Ureter (tissue), 1 donor: ENCODE measurements at places on chromosomes 3 and 15.

DNA sequence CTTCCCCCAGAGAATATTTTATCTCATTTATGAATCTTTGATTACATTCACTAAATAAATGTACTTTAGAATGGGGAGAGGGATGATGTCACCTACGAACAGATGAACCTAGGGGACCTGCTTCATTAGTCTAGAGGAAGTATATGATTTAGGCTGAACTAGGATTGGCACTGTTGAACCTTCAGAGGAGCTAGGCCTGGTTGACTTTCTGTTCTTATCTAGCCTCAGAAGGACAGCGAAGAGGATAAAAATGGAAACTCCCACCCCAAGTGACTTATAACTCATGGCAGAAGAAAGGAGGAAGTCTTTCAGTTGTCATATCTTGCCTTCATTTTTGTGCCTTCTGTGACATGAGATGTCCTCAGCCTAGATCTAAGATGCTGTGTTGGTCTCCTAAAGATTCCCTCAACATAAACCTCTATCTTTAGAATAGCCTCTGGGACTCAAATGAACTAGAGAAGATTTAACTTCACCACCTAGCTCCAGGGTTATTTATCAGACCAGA, 42.6 kb downstream of the POLG start:
- DNase-seq, result no peak

DNA sequence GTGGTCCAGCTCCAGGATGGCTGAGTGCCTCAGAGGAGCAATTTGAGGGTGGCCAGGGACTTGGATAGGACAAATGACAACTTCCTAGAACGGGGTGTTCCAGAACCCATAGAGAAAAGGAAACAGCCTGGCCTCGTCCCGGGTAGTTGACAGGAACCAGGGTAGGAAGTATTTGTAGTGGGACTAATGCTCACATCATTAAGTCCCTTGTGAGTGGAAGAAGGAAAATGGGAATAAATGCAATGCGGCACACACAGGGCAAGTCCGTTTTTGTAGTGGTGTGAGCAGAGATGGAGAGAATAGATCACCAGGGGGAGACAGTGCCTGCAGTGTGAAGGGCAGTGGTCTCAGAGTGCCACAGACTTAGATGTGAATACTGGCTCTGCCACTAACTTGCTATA, 19.6 kb downstream of the TIMP4 start:
- DNase-seq, result no peak

- no peak for DNase-seq
Observed at GRCh38 chr3:185070491-185071286, 82.2 kb downstream of the C3orf70 start.

- DNase-seq, result peak; percentile 17
Observed at GRCh38 chr3:45544024-45544716, 50.4 kb upstream of the LIMD1 start.

DNA sequence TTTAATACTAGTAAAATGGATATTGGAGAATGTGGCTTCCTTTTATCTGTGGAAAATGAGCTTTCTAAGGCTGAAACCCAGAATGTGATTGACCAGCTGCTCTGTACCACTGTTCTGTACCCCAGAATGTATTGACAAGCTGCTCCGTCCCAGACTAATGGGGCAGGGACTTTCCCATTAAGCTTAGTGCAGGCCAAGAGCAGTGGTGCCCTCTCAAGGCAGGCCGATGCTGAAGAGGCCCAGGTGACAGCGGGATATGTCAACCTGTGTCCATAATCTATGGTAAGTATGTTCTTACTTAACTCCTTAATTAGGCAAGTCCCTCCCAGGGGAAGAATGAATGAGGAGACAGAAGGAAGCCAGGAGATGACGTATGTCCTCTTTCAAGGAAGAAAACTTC, 31.1 kb downstream of the SGO1 start:
- DNase-seq, result no peak

DNA sequence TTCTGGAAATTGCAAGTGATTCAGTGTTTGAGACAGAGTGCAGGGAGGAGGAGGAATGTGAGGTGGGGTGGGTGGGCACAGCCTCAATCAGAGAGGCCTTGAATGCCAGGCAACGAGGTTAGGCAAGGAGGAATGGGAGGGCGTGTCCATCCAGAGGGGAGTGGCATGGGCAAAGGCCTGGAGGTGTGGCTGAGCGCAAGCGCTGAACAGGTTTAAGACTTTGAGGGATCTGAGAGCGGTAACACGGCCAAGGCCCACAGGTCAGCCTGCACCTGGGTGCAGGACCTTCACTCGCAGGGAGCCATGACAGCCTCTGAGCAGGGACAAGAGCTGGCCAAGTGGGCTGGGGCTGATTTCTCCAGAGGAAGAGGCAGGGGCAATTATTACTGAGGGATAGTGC, 125.9 kb downstream of the TPRA1 start:
- no peak for DNase-seq

GRCh38 chr15:68612503-68612902, 33.7 kb downstream of the CORO2B start:
- no peak for DNase-seq

GRCh38 chr3:65984975-65985374, 53.7 kb downstream of the MAGI1 start:
- DNase-seq, result no peak

DNA sequence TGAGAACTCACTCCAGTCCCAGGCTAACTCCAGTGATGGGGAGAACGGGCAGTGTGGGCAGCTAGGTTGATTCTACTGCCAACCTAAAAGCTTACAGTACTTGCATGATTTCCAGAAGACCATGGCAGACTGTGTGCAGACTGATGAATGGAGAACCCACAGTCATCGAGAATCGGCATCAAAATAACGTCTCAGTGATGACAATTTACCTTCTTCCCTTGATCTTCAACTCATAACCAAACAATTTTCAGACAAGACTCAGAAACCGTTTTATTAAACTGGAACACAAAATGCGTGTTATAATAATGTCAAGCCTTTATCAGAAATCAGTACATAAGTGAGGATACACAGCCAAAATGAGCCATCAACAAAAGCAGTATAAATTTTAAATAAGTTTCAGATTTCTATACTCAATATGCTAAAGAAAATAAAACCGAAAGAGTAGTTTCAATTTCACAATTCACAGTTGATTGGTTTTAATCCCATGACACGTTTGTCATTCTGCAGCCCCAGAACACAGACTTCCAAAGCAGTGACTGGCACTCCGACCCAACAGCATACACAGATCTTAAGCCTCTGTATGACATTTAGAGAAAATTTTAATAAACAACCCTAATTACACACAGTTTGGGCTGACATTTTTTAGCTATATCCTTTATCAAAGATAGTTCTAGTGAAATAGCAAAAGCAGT, 54.5 kb downstream of the ZMAT3 start:
- DNase-seq, result no peak

GRCh38 chr3:47791193-47791855, 9.6 kb upstream of the SMARCC1 start:
- DNase-seq, result no peak

DNA sequence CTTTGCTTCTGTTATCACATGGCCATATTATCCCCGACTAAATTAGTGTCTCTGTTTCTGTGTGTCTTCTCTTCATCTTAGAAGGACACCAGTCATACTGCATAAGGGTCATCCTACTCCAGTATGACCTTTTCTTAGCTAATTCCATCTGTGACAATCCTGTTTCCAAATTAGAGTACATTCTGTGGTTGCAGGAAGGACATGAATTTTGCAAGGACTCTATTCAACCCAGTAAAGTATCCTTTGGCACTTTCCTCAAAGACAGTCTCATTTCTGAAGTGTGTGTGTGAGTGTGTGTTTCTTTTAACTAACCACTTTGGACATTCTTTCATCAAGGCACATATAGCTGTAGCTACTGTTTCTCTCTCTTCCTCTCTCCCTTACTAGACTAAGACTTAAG, 15.2 kb upstream of the MME start:
- no peak for DNase-seq

DNA sequence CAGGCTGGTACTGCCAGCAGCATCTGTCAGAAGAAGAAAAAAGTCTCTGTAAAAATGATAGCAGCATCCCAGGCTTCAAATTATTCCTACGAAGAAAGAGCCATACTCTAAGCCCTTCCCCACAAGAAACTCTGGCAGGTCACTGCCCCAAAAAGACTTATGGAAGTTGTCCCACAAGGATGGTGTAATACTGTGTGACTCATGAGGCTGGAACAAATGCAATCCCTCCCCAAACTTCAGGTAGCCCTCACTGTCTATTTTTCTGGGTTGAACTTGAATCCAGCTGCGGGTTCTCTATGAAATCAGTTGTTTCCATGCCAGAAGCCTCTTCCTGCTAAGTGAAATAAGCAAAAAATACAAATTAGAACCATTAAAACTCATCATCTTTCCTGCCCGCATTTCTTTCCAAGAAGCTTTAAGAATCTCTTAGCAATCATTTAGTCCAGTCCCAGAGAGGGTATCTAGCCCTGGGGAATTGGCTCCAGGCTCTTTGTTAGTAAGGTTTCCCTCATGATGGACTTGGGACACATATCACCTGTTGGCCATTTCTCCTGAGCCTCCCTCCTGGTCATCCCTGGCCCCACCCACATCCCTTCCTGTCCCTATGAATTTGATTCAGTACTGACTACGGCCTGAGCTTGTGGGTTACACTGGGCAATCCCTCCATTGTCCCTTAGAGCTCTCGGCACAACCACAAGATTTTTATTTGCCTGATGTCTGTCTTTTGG, 51.7 kb downstream of the FAM174B start:
- DNase-seq, result no peak

GRCh38 chr15:88621789-88622604, 857 bp downstream of the AEN start:
- no peak for DNase-seq

DNA sequence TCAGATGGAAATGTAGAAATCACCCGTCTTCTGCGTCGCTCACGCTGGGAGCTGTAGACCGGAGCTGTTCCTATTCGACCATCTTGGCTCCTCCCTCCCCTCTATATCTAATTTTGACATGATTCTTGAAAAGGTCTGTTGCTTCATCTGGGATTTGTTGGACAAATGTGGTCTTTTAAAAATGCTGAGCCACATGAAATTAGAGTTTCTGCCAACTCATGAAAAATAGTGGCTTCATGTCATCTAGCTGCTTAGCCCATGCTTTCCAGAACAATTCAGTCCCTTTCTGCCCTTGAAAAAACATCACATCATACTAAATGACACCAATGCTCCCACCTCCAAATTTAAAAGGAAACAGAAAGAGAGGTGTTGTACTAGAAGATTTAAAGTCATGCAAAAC, 148.6 kb upstream of the EIF1B start:
- no peak for DNase-seq
